ENCODE measurements at places on chromosomes 6 and 20.

DNA sequence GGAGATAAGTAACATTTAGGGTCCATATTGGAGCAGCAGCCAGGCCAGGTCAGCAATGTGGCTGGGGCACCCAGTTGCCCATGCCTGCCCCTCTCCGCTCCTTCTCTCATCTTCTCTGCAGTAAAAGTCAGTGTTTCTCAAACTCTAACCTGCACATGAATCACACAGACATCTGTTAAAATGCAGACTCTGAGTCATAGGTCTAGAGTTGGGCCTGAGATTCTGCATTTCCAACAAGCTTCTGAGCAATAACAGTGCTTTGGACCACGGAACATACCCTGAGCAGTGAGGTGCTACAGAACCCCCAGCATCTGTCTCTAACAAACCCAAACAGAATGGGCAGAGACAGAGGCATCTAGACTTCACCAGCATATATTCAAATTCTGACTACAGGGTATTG is 10.1 kb downstream of the PHF10 start:
- DNase-seq = no peak

DNA sequence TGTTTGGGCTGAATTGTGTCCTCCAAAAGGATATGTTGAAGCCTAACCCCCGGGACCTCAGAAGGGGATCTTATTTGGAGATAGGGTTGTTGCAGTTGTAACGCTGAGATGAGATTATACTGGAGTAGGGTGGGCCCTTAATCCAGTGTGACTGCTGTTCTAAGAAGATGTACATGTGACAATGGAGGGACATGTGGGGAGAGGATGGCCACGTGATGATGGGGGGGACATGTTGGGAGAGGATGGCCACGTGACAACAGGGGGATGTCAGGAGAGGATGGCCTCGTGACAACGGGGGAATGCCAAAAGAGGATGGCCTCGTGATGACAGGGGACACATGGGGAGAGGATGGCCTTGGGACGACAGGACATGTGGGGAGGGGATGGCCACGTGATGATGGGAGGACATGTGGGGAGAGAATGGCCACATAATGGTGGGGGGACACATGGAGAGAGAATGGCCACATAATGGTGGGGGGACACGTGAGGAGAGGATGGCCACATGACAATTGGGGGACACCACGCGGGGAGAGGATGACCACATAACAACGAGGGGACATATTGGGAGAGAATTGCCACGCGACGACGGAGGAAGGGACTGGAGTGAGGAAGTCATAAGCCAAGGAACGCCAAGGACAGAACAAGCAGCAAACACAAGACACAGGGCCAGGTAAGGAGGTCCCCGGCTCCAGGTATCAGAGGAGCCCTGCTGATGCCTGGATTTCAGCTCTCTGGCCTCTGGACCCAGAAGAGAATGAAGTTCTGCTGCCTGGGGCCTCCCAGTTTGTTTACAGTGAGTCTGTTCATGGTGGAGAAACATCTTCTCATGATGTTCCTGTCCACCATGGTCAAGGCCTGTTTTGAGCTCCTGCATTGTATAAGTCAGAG is 29.2 kb downstream of the SYNJ2 start:
- DNase-seq = no peak

- no peak for DNase-seq
These were observed 2.2 kb downstream of the C20orf204 start for GRCh38 chr20:64038224-64038564.

- DNase-seq = no peak
These were observed 15.1 kb downstream of the PKIG start for GRCh38 chr20:44597516-44597915.

DNA sequence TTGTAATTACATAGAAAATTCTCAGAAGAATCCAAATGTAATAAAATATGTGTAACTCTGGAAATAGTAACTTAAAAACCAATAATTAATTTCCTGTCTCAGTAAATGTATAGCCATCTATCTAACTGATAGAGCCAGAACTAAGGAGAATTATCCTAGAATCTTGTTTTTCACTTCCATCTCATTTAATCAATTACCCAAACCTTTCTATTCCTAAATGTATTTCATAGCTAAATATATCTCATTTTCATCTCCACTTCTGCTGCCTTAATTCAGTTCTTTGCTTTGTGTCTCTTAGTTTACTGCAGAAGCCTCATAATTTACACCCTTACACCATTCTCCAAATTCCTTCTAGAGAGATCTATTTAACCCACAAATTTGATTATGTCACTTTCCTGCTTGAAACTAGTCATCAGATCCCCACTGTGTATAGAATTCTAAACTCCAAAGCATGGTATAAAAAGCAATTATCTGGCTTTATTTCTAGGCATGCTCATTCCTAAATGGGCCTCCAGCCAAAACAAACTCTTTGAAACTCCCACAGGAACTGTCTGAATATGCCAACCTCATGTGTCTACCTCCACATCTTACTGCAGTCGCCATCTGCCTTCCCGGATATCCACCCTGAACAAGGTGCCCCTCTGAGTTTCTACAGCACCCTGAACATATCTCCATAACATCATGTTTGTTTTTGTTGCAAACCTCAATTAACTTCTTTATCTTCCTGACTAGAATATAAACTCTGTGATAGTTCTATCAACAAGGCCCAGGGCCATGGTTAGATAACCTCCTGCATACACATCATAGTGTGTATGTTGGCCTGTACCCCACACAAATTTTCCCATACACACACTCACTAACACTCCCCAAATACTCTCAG is 70.5 kb upstream of the ADTRP start:
- DNase-seq = no peak

DNA sequence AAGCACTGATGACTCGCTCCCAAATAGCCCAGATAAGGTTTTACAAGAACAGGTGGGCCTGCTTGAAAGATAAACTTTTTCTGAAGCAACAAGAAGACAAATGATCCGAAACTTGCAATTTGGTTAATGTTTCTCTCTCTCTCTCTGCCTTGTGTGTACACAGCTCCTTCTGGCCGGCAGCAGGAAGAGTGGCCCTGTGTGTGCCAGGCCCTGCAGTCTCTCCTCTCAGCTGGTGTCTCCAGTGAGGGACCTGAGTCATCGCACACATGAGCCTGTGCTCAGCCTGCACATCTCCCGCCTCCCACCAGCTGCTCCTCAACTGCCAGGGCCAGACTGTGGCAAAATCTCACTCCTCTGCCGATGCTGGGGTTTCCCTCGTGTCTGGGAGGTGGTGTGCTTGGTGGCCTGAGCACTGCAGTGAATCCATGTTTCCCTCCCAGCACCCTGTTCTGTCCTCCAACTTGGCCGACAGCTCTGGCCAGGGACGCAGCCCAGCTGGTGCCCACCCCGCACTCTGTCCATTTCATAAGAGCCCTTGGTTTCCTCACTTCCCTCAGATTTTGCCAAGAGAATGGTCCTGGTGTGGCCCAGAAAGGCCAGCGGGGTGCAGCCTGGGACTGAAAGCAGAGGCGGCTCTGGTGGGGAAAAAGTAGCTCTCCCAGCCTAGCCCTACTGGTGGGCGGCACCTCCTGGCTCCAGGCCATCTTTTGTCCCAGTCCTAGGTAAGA is 49.4 kb downstream of the ERMARD start:
- DNase-seq = no peak

All from stimulated activated naive B cell treated with anti-CD40 and anti-IgM and Interleukin-4, amounts not matched to agents 10 μg/mL and 1 μg/mL and 100 μg/mL, for 72 hours (primary cell).